ENCODE measurements at places on chromosomes 7 and 10.

DNA sequence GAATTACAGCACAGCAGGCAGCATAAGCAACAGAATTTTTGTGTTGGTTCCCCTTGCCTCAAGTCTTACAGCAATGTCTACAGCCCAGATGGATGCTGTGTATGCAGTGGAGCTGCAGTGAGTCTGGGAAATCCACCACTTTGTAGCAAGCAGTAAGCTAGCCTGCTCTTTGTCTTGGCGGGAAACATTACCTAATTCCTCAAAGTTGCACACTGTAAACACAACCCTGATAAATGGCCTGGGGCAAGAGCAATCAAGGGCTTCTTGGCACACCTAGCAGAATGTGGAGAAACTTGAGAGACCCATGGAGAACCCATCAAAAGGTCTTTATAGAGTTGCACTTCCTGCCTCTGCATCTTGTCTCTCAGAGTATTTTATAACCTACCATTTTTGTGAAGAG lies 102.0 kb upstream of the FOXP2 start:
- no peaks in the 10 kb centered on the region for H3K4me1 ChIP-seq
- H3K36me3 ChIP-seq = no peaks in the 10 kb centered on the region
- no peaks in the 10 kb centered on the region for H3K27me3 ChIP-seq
- no peak for ATAC-seq
- H3K4me3 ChIP-seq = no peak overlapping the region
- H3K27ac ChIP-seq = no peak overlapping the region

DNA sequence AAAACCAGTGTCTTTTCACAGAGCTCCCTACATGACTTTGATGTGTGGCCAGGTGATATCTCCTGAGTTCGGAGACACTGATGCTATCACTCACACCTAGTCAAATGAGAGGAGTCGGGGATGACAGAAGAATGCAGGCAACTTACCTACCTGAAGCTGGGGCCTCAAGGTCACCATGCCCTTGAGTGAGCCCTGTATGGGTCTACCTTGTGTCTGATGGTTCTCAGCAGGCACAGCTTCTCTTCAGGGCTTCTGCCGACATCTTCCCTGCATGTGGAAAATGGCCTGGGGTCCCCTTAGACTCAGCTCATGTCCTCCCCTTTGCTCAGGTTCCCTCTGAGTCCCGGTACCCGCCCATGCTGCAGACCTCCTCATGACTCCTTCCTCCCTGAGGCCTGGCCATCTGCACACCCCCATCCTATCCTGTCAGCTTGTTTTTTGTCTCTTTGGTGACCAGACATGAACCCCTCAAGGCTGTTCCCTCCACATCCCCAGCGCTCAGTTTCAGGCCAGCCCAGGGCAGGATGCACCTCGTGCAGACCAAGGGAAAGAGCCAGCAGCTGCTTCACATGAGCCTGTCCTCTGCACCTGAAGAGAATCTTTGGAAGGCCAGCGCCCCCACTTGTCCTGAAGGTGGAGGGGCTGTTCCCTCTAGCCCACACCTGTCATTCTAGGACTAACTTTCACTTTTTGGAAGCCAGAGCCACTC lies 74.6 kb upstream of the GDF10 start:
- H3K4me1 ChIP-seq = no peaks in the 10 kb centered on the region
- ATAC-seq = peak; percentile 10
- no peak overlapping the region for H3K27ac ChIP-seq

- no peaks in the 10 kb centered on the region for H3K4me1 ChIP-seq
- H3K36me3 ChIP-seq = no peaks in the 10 kb centered on the region
- H3K27me3 ChIP-seq = peaks cover 18% of the 10 kb centered on the region
- no peak within 1 kb of the TSS for H3K27ac ChIP-seq
- no peak for ATAC-seq
- no peak within 1 kb of the TSS for H3K4me3 ChIP-seq
Measured at GRCh38 chr7:130344271-130344866, at the start of gene CPA5. Gene CPA5, plus strand, starts transcription at chr7:130344816. Its CDS starts 1,670 bp downstream, at chr7:130346486.

- H3K4me3 ChIP-seq = no peak overlapping the region
- no peaks in the 10 kb centered on the region for H3K27me3 ChIP-seq
- peak; percentile 86 for ATAC-seq
- no peak overlapping the region for H3K27ac ChIP-seq
Measured at GRCh38 chr10:92567952-92568600, 5.8 kb downstream of the IDE start.

DNA sequence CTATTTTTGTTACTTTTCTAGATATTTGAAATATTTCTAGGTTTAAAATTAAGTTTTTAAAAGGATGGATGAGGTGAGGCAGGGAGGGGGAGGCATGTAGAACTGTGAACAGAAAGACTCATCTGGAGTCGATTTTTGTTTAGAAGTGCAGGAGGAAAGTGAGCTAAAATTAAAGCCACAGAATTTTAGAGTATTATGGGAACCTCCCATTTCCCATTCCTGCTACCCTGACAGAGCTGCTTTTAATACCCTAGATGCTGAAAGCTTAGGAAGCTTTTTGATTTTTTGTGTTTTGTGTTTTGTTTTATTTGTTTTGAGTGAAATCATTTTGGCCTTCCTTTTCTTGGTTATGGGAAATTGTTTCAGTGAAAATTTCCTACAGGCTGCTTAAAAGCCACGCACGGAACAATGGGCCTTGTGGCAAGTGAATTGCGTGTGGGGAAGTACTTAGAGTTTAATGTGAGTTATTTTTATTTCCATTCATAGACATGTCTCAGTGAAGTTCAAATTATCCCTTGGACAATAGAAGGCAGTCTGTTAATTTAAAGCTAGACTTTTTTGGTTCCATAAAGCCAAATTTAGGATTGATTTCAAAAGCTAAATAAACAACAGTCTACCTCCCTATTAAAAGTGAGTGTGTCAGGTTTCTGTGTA lies 102.0 kb upstream of the HDAC9 start:
- H3K36me3 ChIP-seq = no peaks in the 10 kb centered on the region
- H3K27me3 ChIP-seq = no peaks in the 10 kb centered on the region
- H3K4me3 ChIP-seq = no peak overlapping the region
- H3K27ac ChIP-seq = peak overlapping the region; percentile 47
- no peak for ATAC-seq
- H3K4me1 ChIP-seq = peaks cover 43% of the 10 kb centered on the region

DNA sequence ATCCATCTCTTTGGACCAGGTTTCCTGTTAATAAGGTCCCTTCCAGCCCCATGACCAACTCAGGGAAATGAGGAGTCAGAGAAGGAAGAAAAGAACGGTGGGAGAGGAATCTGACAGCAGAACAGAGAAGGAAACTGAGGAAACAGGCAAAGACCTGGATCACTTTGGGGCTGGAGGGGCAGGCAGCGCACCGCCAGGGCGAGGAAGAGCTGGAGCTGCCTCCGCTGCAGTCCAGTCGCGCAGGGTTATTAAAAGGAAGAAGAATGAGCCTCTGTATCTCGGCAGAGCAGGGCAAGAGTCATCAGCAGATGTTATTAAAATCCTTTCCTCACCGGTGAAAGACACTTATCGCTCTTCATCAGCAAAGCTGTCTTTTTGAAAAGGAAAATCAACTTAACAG lies 37.7 kb upstream of the R3HCC1L start:
- peaks cover 27% of the 10 kb centered on the region for H3K27me3 ChIP-seq
- H3K27ac ChIP-seq = no peak overlapping the region
- no peak overlapping the region for H3K4me3 ChIP-seq
- no peaks in the 10 kb centered on the region for H3K4me1 ChIP-seq
- no peaks in the 10 kb centered on the region for H3K36me3 ChIP-seq

DNA sequence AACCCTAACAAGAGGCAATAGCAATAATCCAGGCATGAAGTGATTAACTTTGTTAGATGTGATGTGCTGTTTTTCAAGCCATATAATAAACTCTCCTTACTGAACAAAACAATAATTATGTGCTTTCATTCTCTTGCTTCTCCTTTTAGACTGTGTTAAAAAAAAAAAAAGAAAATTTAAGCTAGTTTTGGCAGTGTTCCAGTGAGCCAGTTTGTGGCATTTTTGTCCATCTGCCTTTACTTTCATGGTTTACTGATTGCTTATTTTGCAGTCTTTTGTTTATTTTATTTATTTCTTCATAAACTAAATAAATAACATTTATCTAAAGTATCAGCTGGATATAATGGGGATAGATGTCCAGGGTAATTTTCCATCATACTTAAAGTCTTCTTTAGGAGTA lies 625.3 kb downstream of the CNTNAP2 start:
- no peaks in the 10 kb centered on the region for H3K27me3 ChIP-seq
- no peak for ATAC-seq
- H3K27ac ChIP-seq = no peak overlapping the region
- H3K4me1 ChIP-seq = no peaks in the 10 kb centered on the region

GRCh38 chr10:33697016-33697415 lies 362.5 kb upstream of the NRP1 start:
- H3K27me3 ChIP-seq = no peaks in the 10 kb centered on the region
- no peaks in the 10 kb centered on the region for H3K36me3 ChIP-seq
- no peak overlapping the region for H3K4me3 ChIP-seq
- H3K27ac ChIP-seq = no peak overlapping the region

GRCh38 chr10:90484518-90484917 lies 373.3 kb downstream of the HTR7 start:
- no peak for ATAC-seq
- no peaks in the 10 kb centered on the region for H3K4me1 ChIP-seq

DNA sequence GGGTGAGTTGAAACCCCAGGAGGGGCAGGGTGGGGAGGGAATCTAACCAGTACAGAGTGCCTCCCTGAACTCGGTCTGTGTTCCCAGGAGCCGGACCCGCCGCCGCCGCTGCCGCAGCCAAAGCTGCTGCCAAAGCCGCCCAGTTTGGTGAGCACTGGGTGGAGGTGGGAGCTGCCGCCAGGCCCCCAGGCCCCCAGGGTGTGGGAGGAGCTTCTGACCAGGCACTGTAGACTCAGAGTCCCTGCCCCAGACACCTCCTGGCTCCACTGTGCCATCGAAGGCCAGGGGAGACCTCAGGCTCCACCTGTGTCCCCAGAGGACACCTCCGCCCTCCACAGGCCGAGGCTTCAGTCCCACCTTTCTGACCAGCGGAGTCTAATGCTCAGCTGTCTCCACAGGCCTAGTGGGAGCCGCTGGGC lies 20.4 kb upstream of the LIMK1 start:
- H3K27me3 ChIP-seq = peaks cover 16% of the 10 kb centered on the region
- peaks cover 11% of the 10 kb centered on the region for H3K4me1 ChIP-seq
- no peaks in the 10 kb centered on the region for H3K36me3 ChIP-seq
- no peak for ATAC-seq
- no peak overlapping the region for H3K4me3 ChIP-seq
- no peak overlapping the region for H3K27ac ChIP-seq

DNA sequence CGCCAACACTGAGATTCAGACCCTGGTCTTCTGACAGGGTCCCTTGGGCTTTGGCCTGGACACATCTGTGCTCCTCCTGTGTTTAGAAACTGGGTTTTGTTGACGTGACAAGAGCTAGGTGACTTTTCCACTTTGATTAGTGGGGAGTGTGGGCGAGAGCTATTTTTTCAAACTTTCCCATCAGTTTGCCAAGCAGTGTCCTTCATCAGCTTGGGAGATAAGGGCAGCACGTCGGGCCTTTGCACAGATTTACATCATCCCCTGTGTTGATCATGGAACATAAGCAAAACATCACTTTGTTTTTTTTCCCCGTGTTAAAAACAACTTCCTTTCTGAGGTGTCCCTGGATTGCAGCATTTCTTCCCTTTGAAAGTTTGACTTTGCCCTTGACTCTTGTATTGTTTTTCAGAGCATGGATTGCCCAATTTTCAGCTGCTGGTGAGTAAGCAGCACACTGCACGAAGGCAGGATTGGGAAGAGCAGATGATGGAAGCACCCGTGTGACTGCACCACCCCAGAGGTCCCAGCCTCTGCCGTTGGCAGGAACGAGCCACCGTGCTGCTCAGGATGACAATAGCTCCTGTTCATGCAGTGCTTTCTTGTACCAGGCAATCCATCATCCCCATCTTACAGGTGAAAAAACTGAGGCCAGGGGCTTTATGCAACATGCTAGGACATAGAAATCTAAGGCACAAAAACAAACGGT lies 6.4 kb upstream of the IGFBP1 start:
- H3K4me1 ChIP-seq = no peaks in the 10 kb centered on the region
- H3K36me3 ChIP-seq = no peaks in the 10 kb centered on the region
- no peak overlapping the region for H3K4me3 ChIP-seq

DNA sequence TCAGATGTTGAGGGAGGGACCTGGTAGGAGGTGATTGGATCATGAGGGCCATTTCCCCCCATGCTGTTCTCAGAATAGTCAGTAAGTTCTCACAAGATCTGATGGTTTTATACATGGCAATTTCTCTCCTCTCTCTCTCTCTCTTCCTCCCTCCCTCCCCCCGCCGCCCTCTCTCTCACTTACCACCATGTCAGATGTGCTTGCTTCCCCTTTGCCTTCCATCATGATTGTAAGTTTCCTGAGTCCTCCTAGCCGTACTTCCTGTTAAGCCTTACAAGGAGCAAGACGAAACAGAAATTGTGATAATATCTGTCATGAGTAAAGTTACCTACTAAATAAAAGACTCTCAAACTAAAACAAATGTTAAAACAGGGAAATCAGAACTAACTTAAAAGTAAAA lies 19.9 kb upstream of the GPR141 start:
- no peaks in the 10 kb centered on the region for H3K36me3 ChIP-seq
- no peak overlapping the region for H3K27ac ChIP-seq
- peaks cover 6% of the 10 kb centered on the region for H3K4me1 ChIP-seq
- no peak for ATAC-seq
- H3K27me3 ChIP-seq = peaks cover 42% of the 10 kb centered on the region

DNA sequence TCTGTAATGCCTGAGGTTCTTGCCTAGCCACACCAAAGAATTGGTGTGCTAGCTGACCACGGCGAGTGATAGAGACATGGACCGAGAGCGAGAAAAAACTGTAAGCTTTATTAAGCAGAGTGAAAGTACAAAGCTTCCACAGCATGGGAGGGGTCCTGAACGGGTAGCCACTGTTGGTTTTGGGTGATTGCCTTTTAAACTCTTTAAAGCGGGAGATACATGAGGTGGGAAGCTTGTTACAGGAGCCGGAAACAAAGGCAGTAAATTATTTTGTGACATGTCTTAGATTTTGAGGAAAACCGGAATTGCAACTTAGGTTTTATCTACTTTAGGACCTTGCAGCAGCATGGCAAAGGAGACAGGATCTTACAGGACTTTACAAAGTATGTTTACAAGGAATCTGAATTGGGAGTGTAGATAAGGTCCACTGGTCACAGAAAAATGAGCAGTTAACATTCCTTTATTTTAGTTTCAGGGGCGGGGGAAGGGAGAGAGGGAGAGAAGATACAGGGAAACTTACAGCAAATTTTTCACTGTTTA lies 252.7 kb upstream of the MBL2 start:
- peak overlapping the region; percentile 13 for H3K4me3 ChIP-seq
- H3K27ac ChIP-seq = no peak overlapping the region
- H3K27me3 ChIP-seq = no peaks in the 10 kb centered on the region
- H3K36me3 ChIP-seq = no peaks in the 10 kb centered on the region
- ATAC-seq = no peak

DNA sequence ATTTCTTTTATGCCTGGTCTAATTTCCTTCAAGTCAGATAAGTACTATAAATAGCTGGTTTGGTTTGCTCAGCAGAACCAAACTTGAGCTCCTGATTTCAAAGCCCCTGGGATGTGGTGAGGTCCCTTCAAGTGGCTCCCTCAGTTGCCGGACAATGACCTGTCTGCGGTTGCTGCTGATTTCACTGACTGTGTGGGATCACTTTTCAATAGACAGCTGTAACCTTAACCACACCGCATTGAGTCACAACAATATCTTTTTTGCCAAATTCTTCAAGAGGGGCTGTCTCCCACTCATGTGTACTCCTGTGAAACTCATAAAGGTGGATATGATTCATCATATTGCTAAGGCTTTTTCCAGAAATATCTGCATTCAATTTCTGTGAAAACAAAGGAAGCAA lies 23.1 kb upstream of the ITGA8 start:
- no peaks in the 10 kb centered on the region for H3K36me3 ChIP-seq
- no peaks in the 10 kb centered on the region for H3K4me1 ChIP-seq
- H3K27ac ChIP-seq = no peak overlapping the region
- H3K27me3 ChIP-seq = peaks cover 23% of the 10 kb centered on the region

GRCh38 chr10:78349165-78349516 lies 315.5 kb downstream of the RPS24 start:
- peaks cover 12% of the 10 kb centered on the region for H3K27me3 ChIP-seq
- no peak for ATAC-seq
- H3K27ac ChIP-seq = no peak overlapping the region

Measured in stimulated activated memory B cell treated with anti-CD40 and anti-IgM and Interleukin-4, amounts not matched to agents 10 μg/mL and 1 μg/mL and 100 μg/mL, for 72 hours (primary cell).